ENCODE measurements at places on chromosomes 5 and 9. TPM values are rescaled to one million over a fixed set of nuclear protein-coding genes. Genes with fewer than 3 reads are reported as not detected.

DNA sequence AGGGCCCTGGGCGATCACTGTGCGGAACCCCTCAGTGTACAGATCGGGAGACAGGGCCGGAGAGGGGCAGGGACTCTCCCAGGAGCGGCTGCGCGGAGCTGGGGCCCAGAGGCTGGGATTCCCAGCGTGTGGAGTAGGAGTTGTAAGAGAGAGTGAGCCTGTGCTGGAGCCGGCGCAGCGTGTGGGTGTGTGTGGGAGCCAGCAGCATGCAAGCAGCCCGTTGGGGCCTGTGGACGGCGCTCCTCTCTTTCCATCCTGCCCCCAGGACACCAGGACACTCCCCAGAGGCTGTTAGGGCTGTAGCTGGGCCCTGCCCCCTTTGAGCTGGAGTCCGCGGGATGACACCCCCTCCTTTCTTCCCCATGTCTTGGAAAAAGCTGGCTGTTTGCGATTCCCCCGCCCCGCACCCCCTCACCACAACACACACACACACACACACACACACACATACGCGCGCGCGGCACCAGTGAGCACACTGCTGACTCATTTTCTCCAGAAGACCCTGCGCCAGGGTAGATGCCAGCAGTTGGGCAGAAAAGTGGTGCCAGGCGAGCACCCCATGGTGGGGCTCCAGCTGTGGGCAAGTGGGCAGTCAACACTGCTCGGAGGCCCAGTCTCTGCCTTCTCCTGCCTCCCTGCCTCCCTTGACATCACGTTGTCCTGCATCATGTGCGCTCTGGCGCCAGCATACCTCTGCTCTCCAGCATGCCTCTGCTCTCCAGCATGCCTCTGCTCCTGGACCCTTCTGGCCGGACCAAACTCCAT, 1.5 kb downstream of the COL27A1 start:
- peak; percentile 68 for DNase-seq

DNA sequence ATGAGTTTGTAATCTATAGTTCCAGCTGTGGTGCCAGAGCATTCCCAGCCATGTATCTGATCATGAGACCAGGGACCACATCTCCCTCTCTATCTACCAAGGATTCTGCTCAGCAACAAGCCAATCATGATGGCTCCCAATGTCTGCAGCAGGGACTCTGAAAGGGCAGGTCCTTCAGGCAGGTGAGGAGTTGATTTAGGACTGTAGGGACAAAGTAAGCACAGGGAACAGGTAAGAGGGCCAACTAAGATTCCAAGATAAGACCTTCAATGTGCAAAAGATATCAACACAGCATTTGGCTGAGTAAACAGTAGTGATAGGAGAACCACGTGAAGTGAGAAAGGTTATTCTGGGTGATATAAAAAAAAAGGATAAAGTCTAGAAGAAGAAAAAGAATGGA, 8.5 kb downstream of the XPA start:
- DNase-seq = no peak

GRCh38 chr5:154038261-154038706, 426 bp downstream of the FAM114A2 start:
- no peak for DNase-seq

GRCh38 chr5:132677191-132677590, 3.4 kb downstream of the IL4 start:
- DNase-seq = peak; percentile 24

DNA sequence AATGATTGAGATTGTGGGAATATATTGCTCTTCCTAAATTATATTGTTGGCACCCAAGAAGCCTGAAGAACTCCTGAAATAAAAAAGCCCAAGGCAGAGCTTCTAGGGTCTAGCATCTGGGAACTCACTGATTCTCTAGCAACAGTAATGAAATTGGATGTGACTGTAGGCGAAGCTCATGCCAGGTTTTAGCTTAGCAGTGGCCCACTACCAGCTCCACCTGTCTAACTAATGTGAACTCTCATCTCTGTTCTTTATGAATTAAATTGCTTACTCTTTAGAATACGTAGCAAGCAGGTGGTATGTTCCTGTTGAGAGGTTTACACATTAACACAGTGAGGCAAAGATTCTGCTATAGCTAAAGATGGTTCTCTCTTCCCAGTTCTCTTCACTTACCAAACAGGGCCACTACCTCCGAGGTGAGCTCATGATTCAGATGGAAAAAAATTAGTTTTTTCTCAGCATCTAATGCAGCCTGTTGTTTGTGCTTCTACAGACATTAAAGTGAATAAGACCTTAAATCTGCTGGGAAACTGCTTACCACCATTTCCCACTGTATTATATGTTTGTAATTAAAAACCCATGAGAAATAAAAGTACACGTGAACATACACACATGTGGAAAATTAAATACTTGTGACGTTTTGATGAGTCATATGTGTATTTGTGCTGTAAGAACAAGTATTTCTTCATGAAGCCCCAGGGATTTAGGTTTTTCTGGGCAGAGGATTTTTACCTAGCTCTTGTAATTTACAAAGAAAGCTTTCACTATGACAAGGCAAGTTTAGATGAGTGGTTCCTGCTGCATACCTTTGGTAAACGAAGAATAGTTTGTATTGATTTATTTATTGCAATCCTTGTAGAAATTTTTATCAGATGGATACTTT, 360.1 kb downstream of the KDM4C start:
- no peak for DNase-seq

The TTC16 gene
- total RNA-seq = not detected

- no peak for DNase-seq
Measured at GRCh38 chr9:18149471-18150011, 324.4 kb upstream of the ADAMTSL1 start.

The IL7R gene
- not detected for total RNA-seq

GRCh38 chr9:131391020-131391419, 2.9 kb upstream of the PRRC2B start:
- no peak for DNase-seq

The CDO1 gene
- total RNA-seq = 18.4 TPM

- DNase-seq = no peak
Measured at GRCh38 chr5:31408814-31409213, 123.1 kb downstream of the DROSHA start.

DNA sequence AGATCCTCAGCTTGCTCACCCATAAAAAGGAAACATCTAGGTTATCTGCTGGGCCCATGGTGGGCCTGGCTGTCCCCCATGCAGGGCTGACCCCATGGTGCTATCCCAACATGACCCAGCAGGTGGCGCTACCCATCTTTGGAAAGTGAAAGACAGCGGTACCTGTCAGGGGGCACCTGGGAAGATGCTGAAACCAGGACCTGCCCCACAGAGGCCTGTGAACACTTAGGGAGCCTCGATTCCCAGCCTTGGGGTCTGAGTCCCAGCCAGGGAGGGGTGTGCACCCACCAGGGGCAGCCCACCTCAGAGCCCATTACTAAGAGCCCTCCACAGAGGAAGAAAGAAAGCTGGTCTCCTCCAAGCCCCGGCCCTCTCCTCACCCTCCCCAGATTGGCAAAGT, 46.6 kb upstream of the IPPK start:
- peak; percentile 70 for DNase-seq

DNA sequence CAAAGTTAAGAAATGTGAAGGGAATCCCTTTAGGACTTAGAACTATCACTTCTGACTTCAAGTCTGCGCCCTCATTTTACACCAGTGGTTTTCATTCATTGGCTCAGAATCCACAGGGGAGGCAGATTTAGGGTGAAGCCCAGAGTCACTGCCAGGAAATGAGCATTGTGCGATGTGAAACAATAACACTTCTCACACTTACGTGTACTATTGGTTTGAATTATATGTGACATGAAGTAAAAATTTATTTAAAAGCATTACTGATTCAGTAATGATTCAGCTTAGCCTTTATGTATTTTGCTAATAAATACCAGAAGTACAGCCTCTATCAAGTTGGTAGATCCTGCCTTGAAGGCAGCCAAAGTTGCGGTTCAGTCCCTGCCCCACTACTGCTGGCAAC, 98.6 kb downstream of the PAM start:
- no peak for DNase-seq

The SLC6A3 gene
- total RNA-seq = 0.32 TPM

The TLX3 gene
- not detected for total RNA-seq

DNA sequence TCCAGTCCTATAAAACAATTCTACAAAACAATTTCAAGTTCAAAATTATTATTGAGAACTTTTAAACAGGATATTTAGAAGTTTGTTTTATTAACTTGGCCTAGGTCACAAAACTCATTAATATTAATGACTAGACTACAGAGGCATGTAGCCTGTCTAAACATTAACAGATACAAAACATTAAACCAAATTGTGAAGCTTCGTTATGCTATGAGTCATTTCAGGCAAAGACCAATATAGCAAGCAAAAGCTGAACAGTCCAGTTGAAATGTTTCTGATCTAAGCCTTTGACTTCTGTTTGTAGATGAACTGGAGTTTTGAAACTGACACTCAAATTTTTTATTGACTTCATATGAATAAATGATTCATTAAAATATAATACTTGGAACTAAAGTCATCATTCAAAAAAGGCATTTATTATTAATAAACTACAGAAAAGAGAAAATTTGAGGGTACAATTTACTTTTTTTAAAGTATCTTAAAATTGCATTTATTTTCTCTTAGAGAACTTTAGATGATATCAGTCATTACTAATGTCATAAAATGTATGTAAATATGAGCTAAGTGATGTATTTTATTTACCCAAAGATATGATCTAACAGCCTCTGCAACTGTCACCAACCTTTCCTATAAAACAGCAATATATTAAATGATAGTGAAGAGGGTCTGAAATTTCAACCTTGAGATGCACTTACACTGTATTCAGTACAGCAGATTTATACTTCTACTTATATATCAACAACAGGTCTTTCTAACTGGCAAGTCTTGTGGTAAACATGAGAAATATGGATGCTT, 188.8 kb downstream of the COMMD10 start:
- no peak for DNase-seq

GRCh38 chr9:110785166-110785565, 116.6 kb downstream of the MUSK start:
- no peak for DNase-seq

The NDUFS6 gene
- total RNA-seq = 54.2 TPM

- peak; percentile 80 for DNase-seq
Measured at GRCh38 chr9:135075234-135076142, 12.0 kb upstream of the OLFM1 start.

DNA sequence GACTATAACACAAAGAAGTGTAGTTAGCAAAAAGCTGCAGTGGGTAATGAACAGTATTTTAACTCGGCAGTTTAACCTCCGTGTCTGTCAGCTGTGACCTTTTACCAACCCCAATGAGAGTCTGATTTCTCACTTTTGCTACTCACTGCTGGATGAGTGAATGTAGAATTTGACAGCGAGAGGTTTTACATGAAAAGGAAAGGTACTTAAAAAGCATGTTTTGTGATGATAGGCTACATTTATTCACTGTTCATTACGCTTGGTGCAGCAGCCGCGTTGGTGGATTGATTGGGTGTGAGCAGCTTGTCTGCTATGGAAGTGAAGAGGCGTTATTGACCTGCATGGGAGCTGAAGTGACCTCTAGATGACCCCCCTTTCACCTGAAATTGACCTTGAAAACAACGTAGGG, 867.7 kb downstream of the NR2F1-AS1 start:
- no peak for DNase-seq

- DNase-seq = no peak
Measured at GRCh38 chr5:35898952-35899660, 39.3 kb downstream of the CAPSL start.

- DNase-seq = no peak
Measured at GRCh38 chr5:2166306-2166978, 283.7 kb upstream of the IRX4 start.

The URM1 gene
- 21.7 TPM for total RNA-seq

The CAPSL gene
- total RNA-seq = 0.15 TPM

DNA sequence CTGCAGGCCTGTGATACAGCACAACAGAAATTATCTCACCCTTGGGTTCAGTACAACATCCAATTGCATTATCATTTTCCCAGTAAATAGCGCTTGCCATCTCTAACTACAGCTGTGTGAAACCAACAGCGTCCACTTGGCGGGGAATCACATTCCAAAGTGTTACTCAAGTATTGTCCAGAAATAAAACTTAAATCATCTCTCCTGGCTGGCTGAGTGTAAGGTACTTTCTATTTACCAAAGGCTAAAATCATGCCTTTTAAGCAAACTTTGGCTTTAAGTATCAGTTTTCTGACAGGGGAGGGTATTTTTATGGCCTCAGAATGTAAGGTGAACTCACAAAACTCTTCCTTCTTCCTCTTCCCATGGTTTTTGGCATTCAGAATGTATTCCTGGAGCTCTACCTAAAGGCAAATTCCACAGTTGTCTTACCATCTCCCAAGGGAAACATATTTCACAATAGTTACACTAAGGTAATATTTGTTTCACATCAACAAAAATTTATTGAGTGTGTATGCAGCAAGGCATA, 205.6 kb upstream of the MPDZ start:
- no peak for DNase-seq

- DNase-seq = no peak
Measured at GRCh38 chr5:71645030-71645429, 57.9 kb downstream of the MCCC2 start.

GRCh38 chr9:108168236-108168850, 678.8 kb upstream of the KLF4 start:
- DNase-seq = no peak

The DDX4 gene
- total RNA-seq = 0.09 TPM

The PCDHB13 gene
- total RNA-seq = 3.0 TPM

The GRXCR2 gene
- total RNA-seq = not detected

DNA sequence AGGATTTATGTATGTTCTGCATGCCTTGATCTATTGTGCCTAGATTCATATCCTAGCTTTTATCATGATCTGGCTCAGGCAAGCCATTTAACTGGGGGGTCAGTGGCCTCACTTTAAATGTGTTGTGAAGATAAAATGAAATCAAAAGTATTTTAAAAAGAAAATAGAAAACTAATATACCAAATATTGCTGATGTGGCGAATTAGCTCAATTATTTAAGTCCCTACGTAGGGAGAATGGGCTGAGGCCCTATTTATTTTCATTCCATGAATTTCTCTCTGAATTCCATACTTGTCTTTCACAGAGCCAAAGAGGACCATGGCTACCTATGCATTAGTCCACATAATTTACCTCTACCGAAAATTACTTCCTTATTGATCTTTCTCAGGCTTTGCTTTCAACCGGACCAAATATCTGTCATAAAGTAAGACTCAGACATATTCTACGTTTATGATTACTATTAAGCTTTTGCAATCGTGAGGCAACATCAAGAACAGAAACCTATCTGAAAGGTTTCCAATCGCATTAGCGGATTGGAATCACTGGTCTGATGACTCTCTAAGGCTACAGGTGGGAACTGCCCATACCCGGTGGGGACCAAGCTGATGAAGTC, 1.7 kb downstream of the MBLAC2 start:
- no peak for DNase-seq

The ADAMTS2 gene
- total RNA-seq = 3.0 TPM

GRCh38 chr9:121976751-121977150, 116.4 kb downstream of the TTLL11 start:
- DNase-seq = no peak

DNA sequence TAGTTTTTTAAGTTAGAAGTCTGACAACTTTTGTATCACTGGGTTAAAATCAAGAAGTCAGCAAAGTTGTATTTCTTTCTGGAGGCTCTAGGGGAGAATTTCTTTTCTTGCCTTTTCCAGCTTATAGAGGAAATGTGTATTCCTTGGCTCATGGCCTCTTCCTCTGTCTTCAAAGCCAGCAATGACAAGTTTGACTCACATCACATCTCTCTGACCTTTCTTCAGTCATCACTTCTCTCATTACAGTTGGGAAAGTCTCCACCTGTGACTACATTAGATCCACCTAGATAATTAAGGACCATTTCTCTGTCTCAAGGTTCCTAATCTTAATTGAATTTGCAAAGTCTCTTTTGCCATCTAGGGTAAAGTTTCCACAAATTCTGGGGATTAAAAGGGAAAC, 339.9 kb downstream of the TENT4A start:
- no peak for DNase-seq

The SELENOP gene
- total RNA-seq = 2.0 TPM

- DNase-seq = no peak
Measured at GRCh38 chr5:57653636-57654290, 171.2 kb upstream of the ACTBL2 start.

The PALM2AKAP2 gene
- 3.9 TPM for total RNA-seq

The JAKMIP2 gene
- 8.2 TPM for total RNA-seq

All from neural progenitor cell (in vitro differentiated cells).